ENCODE measurements at places on chromosomes 12 and 14.

GRCh38 chr12:104888481-104888880, 69.6 kb downstream of the SLC41A2 start:
- DNase-seq: no peak

GRCh38 chr12:67239061-67239460, 30.1 kb upstream of the CAND1 start:
- DNase-seq: no peak

DNA sequence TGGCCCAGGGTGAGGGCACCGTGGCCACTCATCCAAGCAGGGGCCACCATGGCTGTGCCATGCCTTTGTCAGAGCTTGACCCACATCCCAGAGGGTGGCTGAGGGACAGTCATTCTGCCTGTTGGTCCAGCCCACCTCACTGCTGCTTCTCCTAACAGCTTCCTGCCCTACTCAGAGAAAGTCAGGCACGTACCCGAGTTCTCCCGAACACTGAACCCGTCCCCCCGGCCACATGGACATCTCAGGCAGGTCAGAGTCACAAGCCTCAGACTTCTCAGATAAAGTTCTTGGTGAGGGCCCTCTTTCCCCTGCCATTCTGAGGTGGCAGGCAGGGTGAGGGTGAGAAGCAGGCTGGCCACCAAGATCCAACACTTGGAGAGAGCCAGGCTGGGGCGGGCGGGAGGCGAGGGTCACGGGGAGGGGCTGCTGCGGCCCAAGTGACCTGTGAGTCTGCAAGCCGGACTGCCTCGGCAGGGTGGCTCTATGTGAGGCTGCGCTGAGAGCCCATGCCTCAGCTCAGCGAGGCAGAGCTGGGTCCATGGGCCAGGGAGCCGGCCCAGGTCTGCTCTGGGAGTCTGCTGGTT, 317.8 kb downstream of the TMEM121 start:
- no peak for DNase-seq

DNA sequence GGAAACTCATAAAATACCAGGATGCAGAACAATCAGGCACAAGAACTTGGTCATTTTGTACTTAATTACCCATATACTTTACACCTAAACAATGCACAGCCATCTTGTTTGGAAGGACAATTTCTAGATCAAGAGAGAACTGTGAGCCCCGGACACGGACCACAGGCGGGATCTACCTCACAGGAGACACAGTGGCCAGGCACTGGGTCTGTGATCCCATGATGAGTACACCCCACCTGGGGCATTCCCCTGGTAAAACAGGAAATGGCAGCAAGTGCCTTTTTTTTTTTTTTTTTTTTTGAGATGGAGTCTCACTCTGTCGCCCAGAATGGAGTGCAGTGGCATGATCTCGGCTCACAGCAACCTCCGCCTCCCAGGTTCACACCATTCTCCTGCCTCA, 15.2 kb downstream of the GOLGA3 start:
- DNase-seq: no peak

DNA sequence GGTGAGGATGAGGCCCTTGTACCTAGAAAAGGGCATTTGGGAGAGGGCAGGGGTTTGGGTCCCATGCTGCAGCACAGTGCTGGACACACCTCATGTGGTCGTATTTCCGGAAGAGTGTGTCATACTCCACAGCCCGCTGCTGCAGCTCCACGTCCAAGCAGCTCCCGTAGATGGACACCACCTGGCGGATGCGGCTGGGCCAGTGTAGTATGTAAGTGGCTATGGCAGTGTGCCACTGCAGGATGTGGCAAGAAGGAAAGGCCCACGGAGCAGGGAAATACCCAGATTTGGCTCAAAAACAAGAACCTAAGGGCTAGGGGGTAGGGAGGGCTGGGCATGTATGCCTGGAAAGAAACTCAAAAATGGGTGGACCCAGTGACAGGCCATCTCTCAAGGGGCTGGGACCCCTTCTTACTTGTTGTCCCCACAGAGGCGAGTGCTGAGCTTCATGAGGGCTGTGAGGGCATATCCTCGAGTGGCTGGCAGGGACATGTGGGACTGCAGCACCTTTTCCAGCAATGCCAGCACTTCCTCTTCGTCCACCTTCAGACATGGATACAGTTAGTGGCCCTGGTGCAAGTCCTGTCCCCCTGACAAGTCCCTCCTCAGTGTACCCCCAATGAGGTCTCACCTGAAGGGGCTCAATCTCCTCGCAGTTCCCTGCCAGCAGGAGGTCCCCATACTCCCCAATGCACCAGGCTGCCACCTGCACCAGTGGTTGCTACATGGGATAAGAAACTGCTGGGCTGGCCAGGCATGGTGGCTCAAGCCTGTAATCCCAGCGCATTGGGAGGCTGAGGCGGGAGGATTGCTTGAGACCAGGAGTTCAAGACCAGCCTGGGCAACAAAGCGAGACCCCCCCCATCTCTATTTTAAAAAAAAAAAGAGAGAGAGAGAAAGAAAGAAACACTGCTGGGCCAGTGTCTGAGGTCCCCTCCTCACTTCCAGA, 5.4 kb downstream of the AP1G2 start:
- DNase-seq: no peak

- DNase-seq: no peak
These were observed 1267.6 kb downstream of the SLC16A7 start for GRCh38 chr12:60863421-60863820.

DNA sequence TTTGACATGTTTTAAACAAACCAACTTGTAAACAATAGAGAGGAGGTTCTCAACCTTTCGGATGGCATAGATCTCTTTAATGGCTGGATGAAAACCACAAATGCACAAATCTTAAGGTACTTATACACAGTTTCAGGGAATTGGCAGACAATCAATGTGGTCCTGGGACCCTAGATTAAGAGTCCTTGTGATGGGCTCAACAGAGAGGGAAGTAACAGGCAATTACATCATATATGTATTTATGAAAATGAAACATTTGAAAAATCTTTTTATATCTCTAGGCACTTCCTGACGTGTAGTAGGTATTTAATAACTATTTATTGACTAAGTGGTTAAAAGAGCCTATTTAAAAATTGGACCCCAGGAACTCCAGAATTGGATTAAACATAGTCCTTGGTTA, 897 bp downstream of the ACTR10 start:
- DNase-seq: no peak

DNA sequence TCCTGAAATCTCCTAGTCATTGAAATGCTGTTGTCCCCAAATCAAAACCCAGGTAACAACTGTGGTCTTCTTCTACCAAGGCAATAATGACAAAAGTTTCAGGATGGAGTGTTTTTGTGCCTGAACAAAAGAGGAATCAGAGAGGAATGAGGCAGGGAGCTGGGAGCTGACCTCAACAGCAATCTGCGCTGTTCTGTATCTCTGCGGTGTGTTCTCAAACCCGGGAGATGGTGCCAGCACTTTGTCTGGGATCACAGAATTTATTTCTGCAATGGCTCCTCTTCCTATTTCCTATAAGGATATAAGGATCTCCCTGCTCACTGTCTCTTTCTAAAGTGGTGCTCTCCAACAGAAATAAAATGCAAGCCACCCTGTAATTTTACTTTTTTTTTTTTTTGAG, 449 bp upstream of the GLT8D2 start:
- no peak for DNase-seq

GRCh38 chr12:131720921-131721320, 10.0 kb downstream of the SFSWAP start:
- no peak for DNase-seq

DNA sequence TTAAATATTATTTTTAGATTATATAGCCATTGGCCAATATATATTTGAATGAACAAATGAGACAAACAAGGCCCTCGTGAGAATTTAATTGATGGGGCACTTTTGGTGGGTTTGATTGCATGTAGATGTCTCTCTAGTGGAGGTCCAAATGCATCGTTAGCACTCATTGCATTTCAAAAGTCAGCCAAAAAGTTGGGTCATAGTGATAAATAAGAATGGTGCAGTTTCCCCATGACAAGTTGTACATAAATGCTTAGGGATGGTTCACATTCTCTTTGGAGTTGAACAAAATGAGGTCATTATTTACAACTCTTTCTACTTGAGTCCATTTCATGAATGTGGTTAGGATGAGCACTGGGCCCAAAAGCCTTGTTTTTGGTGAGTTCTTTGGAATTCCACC, 1.0 kb downstream of the BEST3 start:
- no peak for DNase-seq

- no peak for DNase-seq
These were observed 12.9 kb downstream of the FSCB start for GRCh38 chr14:44494137-44494536.

- no peak for DNase-seq
These were observed 343.8 kb downstream of the ADAMTS20 start for GRCh38 chr12:43208221-43208620.

GRCh38 chr12:121196902-121197301, 13.0 kb upstream of the P2RX4 start:
- no peak for DNase-seq

- no peak for DNase-seq
These were observed 80.8 kb downstream of the RIC8B start for GRCh38 chr12:106855221-106855758.

- no peak for DNase-seq
These were observed 215.0 kb downstream of the KIF26A start for GRCh38 chr14:104353221-104353920.

DNA sequence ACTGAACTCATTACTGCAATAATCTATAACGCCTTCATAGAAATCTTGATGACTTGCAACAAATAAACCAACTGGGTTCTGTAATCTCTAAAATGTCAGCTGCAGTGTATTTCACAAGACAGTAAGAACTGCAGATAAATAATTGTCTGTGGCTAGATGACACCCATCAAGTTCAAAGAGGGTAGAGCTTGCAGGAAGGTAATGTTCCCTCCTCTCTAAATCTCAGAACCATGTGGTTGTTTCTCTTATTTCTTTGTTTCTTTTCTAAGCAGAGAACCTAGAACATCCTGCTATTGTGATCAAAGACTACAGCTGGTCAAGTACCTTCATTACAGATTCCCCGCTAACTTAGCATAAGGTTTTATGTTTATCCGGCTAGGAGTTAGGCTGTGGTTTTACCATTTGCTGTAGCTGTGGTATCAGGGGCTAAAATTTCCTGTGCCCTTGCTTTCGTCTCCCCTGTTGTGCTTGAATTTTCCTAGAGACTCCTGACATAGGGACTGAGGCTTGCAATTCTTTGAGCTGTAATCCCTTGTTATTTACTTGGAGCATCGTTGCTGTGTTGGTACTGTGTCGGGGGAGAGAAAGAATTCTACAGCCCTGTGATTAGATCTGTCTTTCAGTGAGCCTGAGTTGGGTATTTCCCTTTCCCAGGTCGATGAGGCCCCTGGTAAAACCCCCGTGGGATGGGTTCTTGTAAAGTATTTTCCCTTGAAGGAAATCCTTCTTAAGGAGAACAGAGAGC, 253.1 kb upstream of the BTG1 start:
- DNase-seq: no peak

DNA sequence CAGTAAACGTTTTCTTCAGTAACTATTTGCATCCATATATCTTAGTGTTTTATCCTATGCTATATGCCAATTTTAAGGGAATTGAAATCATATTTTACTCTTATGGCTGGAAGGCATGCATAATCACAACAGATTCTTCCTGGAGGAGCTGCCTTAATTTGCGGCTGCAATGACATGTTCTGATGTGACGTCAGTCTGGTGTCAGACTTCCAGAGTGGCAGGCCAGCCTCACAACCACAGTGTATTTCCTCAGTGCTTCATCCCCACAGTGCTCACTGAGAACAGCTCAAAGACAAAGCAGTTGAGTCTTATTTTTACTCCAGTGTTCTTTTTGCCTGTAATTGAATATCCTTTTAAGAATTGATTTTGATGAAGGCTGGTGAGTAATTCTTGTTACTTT, 107.1 kb downstream of the PLEKHA5 start:
- no peak for DNase-seq

DNA sequence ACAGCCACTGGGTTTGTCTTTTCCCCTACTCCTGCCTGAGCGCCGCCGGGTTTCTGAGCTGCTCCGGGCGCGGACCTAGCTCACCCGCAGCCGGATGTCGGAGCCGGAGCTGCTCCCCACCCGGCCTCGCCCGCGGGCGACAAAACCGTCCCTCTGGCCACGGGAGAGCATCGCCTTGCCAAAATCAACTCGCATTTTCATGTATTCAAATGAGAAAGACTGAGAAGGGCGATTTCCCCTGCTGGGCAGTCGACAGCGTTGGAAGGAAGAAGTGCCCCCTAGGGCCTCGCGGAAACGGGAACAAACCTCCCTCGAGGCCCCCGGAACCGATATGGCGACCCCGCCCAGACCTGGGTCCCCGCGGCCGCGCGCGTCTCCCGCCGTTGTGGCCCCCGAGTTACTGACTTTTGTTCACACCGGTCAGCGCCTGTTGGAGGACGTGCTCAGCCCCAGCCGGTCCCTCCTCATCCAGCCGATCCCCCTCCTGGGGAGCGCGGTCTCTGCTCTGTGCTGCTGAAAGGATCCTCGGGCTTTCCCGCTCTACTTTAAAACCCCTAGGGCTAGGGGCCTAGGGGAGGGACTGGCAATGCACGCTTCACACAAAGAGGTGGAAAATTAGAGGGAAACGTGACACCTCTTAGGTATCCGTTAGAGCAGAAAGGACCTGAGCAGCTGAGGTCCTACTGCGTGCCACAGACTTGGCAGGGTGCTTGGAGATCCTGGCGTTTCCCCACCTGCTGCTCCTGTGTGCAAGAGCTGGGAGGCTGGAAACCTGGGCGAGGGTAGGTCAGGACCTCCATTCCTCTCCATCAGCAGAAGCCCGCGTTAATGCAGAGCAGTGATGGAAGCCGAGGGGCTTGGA, 4.3 kb downstream of the TTC6 start:
- peak; percentile 44 for DNase-seq

GRCh38 chr12:50066402-50066801, 9.0 kb downstream of the ASIC1 start:
- DNase-seq: no peak

DNA sequence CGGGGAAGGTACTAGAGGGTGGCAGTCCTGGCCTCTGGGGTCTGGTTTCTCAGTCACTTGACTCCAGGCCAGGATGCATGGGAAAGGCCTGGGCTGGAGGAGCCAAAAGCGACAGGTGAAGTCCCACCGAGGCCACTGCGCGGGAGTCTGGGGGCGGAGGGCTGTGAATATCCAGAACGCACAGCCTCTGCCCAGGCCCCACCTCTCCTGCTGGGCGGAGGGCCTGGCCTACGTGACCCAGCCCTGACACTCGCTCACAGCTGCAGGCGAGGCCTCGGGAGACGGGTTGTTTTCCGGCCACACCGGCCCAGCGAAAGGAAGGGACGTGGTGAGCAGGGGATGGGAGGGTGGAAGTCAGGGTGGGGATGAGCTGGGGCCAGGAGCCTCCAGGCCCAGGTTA, 91.2 kb downstream of the RFLNA start:
- DNase-seq: no peak
